Astrocyte (in vitro differentiated cells and primary cell): ENCODE measurements at places on chromosomes 11 and 22.

DNA sequence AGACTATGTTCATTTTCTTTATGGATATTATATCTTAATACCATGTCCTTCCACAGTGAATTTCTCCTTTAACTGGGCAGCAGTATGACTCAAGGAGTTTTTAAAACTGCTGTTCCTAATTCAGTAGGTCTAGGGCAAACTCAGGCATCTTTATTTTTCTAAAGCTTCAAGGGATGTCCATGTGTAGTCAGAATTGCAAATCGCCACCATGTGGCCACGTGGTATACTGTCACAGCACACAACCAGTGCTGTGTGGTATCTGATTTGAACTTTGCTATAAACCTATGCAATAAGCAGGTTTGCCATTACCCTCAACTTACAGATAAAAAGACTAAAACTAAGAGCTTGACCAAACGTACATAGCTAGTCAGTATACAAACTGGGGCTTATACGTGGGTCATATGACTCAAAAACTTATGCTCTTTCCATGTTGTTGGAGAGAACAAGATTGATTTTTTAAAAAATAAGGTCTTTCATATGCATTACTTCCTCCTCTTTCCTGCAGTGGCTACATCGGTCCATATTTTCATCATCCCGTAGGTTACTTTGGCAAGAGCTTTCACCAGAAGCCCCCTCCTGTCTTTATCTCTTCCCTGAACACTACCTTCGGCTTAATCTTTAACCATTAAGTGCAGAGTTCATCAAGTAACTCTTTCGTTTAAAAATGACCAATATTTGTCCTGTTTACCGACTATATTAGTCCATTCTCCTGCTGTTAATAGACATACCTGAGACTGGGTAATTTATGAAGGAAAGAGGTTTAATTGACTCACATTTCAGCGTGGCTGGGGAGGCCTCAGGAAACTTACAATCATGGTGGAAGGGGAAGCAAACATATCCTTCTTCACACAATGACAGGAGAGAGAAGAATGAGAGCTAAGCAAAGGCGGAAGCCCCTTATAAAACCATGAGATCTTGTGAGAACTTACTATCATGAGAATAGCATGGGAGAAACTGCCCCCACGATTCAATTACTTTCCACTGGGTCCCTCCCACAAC, 8.0 kb upstream of the HTATIP2 start:
- DNase-seq, result no peak

DNA sequence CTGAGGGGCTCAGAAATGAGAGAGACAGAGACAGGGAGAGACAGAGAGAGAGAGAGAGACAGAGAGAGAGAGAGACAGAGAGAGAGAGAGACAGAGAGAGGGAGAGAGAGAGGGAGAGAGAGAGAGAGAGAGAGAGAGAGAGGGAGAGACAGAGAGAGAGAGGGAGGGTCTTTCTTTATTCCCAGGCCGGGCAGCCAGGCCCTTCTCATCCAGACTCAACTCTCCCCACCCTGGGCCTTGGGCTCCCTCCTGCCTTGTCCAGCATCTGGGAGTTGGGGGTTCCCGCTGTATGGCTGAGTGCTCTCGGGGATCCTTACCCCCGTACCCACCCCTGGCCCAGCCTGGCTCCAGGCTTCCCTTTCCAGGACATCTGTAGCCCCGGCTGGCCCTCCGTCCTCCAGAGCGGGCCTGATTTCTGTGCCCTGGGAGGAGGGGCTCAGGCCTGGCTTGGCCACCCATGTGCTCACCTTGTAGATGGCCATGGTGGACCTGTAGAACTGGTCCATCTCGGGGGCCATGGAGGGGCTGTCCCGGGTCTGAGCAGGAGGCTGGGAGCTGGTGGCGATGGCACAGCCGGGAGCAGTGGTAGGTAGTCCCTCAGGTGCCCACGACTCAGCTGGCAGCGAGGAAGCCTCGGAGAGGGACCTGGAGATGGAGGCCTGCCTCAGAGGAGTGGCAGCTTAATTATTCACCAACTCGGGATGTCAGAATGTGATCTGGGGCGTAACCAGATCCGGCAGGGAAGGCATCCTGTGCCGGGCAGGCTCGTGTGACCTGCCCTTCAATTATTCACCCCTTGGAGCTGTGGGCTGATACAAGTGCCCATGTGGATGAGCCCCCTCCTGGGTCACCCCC, at the start of gene BAIAP2L2:
Gene BAIAP2L2, minus strand, starts transcription at position 677 of the 855 bp plus-strand sequence. Its CDS starts 159 bp downstream, at position 518.
- DNase-seq, result no peak

DNA sequence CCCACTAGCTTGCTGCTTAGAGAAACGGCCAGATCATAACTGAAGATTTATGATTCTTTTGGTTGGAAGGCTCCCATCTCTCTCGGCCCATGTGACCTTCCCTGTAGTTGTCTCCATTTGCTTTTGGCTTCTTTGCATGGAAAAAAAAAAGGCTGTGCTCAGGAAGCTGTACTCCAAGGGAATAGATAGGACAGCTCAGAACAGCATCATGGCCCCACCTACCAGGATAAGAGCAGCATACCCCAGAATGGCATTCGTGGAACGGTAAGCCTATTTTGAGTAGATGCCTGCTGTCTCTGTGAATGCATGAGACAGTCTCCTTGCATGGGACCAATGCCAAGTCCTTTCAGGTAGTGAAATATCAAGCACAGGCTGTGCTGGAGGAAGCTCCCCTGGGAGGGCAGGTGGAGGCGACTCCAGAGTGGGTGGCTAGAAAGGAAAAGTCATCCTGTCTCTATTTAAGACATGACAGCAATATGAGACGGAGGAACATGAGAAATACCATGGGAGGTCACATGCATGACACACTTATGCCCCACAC, 94.1 kb upstream of the AMOTL1 start:
- no peak for DNase-seq

- no peak for DNase-seq
Observed at GRCh38 chr22:23256986-23257888, 76.9 kb downstream of the BCR start.

- DNase-seq, result no peak
Observed at GRCh38 chr11:74777877-74778276, 29.2 kb downstream of the RNF169 start.
